ENCODE measurements at places on chromosomes 3 and 15.
A peak's percentile ranks its signal among the peaks of the same experiment; 100 is the strongest.

DNA sequence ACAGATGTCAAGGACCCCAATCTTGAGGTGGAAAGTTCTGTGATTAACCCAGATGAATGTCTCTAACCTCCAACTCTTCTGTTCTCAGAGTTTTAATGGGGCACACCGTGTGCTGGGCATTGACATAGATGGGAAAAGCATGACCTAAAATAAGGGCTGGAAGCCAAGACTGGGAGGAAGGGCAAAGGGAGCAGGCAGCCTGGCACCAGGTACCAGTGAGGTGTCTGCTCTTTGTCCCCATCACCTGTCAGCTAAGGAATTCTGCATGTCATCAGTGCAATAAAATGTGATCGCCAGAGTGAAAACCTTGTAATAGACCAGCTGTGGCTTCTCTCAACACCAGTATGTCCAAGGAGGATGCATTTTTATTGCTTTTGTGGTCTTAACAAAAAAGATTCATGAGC lies 143.5 kb upstream of the TPM1 start:
- no peak for DNase-seq

GRCh38 chr15:50260969-50261496 lies 4.5 kb downstream of the HDC start:
- no peak for DNase-seq

- DNase-seq = no peak
These were observed 6.6 kb downstream of the MFGE8 start for GRCh38 chr15:88906551-88906950.

GRCh38 chr15:69669446-69669845 lies 216.8 kb downstream of the RPLP1 start:
- DNase-seq = no peak

DNA sequence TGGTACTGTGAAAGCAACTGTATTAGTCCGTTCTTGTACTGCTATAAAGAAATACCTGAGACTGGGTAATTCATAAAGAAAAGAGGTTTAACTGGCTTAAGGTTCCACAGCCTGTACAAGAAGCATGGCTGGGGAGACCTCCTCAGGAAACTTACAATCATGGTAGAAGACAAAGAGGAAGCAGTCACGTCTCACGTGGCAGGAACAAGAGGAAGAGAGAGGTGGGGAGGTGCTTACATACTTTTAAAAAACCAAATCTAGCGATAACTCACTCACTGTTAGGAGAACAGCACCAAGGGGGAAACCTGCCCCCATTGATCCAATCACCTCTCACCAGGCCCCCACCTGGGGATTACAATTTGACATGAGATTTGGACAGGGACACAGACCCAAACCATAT lies 48.9 kb downstream of the IQGAP1 start:
- no peak for DNase-seq

DNA sequence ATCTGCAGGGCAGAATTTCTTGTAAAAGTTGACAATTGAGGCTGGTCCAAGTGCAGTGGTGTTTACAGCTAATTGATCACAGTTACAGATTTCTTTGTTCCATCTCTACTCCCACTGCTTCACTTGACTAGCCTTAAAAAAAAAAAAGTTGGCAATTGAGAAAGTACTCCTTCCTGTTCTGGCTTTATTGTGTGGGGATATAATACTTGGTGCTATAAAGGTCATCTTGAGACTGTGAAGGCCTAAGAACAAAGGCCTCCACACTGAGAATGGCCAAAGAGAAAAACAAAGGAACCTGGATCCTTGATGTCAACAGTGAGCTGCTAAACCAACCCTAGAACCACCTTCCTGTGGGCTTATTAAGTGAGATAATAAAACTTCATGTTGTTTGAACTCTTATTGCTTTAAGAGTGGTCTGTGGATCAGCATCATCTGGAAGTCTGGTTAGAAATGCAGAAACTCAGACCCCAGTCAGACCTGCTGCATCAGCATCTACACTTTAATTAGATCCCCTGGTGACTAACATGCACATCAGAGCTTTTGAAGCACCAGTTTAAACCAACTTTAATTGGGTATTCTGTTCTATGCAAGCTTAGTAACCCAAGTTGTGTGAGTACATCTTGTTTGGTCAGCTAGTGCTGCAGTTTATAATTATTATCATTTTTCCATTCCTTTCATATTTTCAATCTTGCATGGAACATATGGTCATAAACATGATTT lies 55.2 kb downstream of the TMOD3 start:
- no peak for DNase-seq

GRCh38 chr3:47347217-47347801 lies 33.5 kb upstream of the PTPN23 start:
- DNase-seq = peak; percentile 48

DNA sequence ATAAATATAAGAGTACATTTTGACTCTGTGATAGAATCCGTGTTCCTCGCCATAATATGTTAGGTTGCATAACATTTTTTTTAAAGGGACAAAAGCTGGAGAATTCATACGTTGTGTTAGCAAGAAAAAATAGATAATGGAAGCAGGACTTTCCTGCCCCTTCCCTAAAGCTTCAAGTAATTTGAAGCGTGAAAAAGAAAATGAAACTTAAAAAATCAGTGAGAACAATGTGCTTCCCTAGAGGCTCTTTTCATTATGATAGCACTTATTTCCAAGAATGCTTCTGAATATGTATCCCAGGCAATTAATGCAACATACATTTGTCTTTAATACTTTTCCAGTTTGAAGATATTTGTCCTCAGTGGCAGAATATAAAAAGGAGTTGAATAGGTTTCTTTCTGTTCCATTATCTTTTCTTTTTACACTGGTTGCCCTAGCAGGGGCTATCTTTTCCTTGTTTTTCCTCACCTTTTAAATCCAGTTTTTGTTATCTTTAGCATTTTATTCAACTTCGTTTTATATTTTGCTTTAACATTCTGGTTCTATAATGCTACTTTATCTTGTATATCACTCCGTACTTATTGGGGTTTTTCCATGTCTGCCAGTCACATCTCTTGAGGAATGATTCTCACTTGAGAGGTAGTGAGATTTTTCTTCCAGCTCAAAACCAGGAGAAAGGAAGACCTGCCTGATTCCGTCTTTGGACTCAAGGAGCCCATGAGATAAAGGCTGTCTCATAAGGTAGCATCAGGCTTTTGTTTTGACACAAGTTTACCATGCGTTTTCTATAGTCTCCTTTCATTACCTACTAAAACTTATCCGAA lies 113.8 kb downstream of the MBNL1 start:
- DNase-seq = no peak

DNA sequence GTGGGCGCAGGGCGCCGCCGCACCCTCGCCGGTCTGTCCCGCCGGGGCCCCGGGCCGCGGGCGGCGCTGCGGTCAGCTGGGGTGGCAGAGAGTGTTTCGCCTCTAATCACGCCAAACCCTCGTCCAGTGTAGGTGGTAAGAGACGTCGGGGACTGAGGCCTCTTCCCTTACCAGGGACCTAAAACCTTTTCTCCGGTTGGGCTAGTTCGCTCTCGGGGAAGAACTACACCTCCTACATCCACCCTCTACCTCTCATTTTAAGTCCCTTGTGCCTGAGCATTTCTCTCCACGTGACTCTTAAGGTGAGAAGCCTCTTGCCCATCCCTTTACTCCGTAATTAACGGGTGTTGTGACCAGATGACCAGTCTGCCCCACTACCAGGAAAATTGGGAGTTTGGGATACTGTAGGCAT lies 520 bp downstream of the TMEM42 start:
- peak; percentile 10 for DNase-seq

- DNase-seq = no peak
These were observed 184.0 kb downstream of the MAGI1 start for GRCh38 chr3:65854606-65855304.

GRCh38 chr3:18238746-18239331 lies 186.3 kb downstream of the SATB1 start:
- DNase-seq = no peak

DNA sequence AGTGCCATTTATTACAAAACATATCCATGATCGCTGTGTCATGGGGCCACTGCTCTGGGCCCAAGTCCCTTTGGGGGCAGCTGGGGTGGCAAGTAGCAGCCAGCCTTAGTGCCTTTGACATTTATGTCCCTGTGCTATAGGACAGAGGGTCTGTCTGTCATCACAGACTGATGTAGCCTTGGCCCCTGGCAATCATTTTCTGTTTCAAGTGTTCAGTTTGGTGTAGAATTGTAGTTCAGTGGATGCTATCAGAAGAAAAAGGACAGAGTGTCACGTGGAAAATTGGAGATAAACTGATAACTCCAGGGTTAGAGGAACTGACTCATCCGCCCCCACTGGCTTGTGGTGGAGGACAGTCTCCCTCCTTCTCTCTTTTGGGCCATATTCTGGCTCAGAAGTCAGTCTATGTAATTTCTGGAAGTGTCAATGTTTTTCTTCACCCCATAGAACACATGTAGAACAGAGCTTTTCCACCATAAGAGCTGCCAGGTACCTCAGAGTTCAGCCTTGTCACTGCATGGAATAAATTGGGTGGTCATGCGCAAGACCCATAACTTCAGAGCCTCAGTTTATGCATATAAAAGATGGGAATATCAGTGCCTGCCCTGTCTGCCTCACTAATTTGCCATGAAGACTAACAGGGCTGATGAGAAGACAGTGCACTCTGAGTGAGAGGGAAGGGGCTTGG lies 4.5 kb upstream of the MRPS22 start:
- no peak for DNase-seq

GRCh38 chr3:141802316-141803077 lies 39.3 kb downstream of the GRK7 start:
- no peak for DNase-seq

GRCh38 chr15:23572844-23573243 lies 7.4 kb downstream of the MKRN3 start:
- DNase-seq = no peak

DNA sequence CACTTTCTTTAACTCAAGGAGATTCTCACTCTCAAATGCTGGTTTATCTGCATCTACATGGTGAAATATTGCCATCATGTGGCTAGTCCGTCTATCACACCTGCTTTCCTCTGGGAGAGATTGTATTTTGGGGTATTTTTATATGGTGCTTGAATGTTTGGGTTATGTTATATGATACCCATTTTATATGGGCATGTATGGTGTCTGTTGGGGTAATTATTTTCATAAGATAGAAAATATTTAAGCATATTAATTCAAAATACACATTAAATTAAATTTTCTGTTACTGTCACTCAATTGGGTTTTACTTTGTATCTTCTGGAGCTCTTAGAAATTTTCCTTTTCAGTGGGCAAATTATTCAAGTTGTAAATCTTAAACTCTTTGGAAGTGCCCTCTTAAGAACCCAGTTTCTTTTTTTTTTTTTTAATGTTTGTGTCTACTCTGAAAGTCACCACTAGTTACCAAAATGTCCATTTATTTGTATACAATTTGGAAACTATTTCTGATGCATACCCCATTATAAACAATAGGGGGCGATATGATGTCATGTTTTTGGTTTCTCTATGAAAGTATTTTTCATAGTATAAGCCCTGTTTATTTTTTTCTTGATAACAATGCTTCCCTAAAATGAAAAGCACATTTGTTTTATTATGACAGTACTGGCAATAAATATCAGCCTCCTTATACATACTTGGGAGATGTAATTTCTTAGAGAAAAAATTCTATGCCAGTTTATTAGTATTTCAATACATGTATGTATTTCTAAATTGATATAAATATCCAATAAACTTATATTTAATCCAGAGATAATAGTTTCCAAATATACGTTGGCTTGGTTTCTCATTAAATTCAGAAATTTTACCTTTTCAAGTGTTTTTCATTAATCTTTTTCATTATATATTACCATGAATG lies 36.1 kb upstream of the PLSCR5 start:
- peak; percentile 32 for DNase-seq

GRCh38 chr3:128823008-128823407 lies 56.4 kb upstream of the ACAD9 start:
- DNase-seq = no peak

- DNase-seq = no peak
These were observed 41.7 kb downstream of the CCR3 start for GRCh38 chr3:46283881-46284450.

GRCh38 chr15:89068325-89068784 lies 19.9 kb upstream of the ABHD2 start:
- DNase-seq = peak; percentile 96

GRCh38 chr15:72050700-72051099 lies 67.2 kb downstream of the MYO9A start:
- no peak for DNase-seq

GRCh38 chr3:71072986-71073385 lies 510.5 kb downstream of the FOXP1 start:
- DNase-seq = no peak

- no peak for DNase-seq
These were observed 235.2 kb downstream of the GREM1 start for GRCh38 chr15:32952901-32953532.

DNA sequence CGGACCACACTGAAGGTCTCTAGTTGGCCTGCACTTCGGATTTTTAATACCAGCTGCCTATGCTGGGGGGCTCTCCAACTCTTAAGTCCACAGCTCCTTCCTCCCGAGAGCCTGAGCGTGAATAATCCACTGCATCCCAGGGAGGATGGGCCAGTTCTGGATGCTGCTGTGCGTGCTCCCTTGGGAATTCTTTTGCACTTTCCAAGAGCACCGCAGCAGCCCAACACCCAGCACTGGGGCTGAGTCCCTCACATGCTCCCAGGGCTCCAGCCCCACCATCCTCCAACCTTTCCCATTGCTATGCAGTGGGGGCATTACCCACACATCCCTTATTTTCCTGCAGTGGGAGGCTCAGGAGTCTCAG lies 136.4 kb upstream of the IQSEC1 start:
- no peak for DNase-seq

- DNase-seq = peak; percentile 88
These were observed 35.6 kb upstream of the GYG1 start for GRCh38 chr3:148955544-148956346.

Measured in GM04504 (cell line).